ENCODE measurements at places on chromosomes 7 and 10.

DNA sequence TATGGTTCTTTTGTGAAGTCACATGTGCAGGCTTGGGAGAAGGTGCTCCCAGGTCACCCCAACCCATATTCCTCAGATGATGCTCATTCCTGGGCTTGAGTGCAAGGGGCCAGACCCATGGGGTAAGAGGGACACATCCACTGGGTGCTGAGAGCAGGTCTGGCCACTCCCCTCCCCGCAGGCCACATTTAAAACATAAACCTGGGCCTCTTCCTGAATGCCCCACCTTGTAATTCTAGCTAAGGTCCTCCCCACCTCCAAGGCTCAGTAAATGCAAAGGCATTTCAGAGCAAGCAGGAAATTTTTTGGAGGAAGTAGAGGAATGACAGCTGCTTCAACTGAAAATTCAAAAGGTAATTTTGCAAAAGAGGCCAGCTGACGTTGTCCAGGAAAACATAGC lies 172.5 kb downstream of the ARHGAP21 start:
- no peak for DNase-seq

DNA sequence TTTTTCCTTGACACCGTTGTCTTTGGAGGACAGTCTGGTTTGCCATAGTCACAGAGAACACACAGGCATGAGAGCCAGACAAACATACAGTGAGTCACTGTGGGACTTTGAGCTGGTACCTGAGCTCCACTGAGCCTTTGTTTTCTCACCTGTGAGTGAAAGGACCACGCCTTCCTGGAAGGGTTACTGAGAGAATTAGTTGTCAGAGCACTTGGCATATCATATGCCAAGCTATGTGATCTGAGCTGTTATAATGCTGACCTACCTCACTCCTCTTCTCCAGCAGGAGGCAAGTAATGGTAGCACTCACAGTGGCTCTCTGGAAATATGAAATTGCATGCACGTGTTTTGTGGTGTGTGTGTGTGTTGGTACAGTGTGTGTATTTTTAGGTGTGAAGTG lies 59.7 kb downstream of the CXCL12 start:
- DNase-seq: no peak

- no peak for DNase-seq
Observed at GRCh38 chr7:79709574-79710409, 256.3 kb upstream of the MAGI2 start.

DNA sequence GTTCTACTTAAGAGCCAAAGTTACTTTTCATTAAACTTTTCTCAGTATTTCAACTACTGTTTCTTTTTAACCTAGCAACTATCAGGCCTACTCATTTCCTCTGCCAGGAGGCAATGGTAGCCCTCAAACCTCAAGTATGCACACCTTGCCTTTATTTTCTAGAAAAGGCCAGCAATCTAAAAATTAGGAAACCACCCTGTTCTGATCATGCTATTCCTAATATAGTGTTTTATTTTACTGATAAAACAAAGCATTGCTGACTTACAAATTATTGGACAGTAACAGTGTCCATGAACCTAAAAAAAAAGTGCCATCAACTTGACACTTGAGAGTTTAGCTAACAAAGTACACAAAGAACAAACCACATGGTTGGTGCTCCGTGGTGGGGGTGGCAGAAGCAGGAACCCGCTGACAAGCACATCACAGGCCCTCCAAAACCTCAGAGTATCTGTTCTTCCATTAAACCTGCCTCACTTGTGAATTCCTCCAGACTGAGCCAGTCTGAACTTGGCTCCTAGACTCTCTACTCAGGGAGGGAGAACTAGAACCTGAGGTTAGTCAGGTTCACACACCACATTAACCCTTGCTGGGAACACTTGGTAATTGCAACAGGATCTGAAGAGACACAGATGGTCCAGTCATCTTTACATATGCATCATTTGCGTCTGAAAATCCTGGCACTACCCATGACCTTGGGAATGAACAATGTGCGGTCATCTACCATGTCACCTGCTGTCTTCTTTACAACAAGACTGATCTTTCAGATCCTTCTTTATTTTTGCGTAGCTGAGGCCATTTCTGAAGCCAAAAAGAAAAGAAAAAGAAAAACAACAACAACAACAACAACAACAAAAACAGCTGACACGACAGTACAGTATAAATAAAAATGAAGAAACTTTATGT lies 31.9 kb downstream of the PIP4K2A start:
- peak; percentile 63 for DNase-seq

GRCh38 chr7:121082400-121083101 lies 94.0 kb downstream of the CPED1 start:
- no peak for DNase-seq

- no peak for DNase-seq
Observed at GRCh38 chr10:33106767-33107166, 148.7 kb upstream of the ITGB1 start.

DNA sequence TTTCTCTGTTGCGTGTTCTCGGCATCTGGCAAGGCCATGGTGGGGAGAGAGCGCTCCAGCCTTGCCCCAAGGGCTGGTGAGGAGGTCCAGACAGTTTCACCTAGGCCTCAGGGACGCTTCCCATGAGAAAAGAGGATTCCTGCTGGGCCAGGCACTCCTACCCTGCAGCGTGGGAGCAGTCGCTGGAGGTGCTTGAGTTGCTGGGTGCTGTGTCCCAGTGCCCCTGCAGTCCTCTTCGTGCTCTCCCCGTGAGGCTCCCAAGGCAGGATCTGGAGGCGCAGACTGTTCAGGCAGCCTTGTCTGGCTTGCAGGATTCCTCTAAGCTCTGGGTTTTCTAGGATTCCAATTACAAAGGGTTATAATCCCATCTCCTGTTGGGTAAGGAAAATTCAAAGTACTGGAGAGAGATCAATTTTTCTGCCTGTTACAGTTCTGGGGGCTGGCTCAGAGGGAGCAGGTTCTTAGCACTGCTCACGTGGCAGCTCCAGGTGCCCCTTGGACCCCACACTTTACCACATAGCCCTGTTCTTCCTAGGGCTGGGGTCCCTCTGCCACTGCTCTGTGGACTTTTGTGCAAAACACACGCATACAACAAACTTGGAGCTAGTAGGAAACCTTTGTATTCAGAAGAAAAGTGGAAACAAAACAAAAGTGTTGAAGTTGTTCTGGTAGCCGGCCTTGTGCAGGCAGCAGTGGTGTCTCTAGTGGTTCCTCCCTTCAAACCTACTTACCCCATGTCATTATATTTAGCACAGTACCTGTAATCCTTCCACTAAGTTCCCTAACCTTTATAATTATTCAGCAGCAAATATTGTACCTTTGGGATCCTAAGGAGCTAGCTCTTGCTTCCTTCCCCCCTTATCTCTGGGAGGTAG lies 60.5 kb downstream of the CCNY start:
- no peak for DNase-seq

GRCh38 chr10:132364594-132364970 lies 32.4 kb upstream of the PWWP2B start:
- peak; percentile 85 for DNase-seq

DNA sequence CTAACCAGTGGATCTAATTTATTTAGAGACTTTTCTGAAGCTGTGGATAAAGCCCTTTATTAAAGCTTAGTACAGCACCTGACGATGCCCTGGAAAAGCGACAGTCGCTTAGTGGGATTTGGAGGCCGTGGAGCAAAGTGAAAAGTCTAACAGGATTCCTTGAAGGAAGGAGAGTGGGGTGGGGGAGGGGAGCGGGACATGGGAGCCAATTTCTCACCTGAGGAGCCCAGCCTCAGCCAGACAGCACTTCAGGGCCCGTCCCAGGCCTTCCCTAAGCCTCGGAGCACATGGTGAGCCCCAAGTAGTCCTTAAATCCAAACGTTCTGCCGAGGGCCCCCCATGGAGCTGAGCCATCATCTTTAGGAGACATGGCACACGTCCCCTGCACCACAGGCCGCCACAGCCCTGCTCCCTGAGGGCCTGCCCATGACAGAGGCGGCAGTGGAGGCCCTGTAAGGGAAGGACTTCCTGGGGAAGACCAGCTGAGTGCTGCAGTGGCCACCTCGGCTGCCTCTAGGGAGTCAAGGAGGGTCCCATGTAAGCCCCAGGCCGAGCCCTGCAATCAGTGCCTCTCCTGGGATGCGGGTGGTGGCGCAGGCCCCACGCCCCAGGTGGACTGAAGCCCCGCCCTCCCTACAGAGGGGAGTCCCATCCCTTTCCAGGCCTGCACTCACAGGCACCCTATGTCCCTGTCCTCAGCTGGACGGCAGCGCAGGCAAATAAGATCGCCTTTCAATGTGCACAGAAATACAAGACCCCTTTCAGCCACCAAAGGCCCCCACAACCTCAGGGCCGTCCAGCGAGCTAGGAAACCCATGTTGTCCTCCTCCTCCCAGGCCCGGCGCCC lies 187.0 kb downstream of the MAD1L1 start:
- no peak for DNase-seq

DNA sequence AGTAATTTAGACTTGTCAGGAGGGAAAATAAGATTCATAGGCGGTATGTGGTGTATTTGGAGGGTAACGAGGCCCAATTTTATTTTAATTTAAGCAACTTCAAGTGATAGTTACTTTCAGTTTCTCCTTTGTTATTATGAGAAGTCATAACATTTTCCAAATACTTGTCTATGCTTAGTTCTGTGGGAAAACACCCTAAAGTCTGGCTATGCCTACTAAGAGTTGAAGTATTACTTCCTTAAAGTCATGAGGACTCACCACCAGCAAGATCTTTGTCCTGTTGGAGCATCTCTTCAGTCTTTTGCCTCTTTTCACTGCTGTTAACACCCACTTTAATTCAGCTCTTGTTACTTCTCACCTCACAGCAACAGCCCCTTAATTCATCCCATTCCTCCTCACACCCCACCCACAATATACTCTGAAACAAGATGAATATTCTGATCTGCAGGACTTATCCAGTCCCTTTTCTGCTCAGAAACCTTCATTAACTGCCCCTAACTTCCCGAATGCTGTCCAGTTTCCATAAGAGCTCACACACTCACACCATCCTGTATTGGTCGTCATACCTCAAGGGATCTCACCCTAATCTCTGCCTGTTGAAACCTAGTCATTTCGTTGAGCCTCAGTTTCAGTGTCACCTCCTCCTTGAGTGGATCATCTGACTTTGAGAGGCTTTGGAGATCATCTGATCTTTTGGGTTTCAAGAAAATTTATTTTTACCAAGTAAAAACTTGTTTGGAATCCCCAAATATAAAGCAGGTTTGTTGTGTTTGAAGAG lies 61.3 kb downstream of the DNAH11 start:
- DNase-seq: no peak
